Large intestine (tissue), 12 donors: ENCODE measurements at places on chromosomes 4 and X. TPM values are rescaled to one million over a fixed set of nuclear protein-coding genes. Genes with fewer than 3 reads are reported as not detected.

CSAG1 gene
- not detected for polyA plus RNA-seq

SEPTIN11 gene
- 60.4 TPM for polyA plus RNA-seq

RTL9 gene
- 0.31 TPM for polyA plus RNA-seq

GAB3 gene
- polyA plus RNA-seq = 3.2 TPM

TLL1 gene
- polyA plus RNA-seq = 2.8 TPM

MAGIX gene
- 2.5 TPM for polyA plus RNA-seq

COL4A5 gene
- 43.1 TPM for polyA plus RNA-seq

RNF128 gene
- 105 TPM for polyA plus RNA-seq

DNA sequence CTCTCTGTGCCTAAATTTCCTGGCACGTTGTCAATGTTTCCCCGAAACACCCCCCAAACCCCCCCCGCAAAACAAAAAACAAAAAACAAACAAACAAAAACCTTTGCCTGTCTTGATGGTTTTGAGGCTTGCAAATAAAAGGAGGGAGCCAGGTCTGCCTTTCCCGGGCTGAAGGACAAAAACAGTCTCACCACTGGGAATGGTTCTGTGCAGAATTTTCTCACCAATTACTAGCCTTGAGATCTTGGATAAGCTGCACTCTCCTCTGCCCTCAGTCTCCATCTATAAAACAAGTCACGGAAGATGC lies 15.5 kb downstream of the NKX3-2 start:
- DNase-seq = no peak

DNA sequence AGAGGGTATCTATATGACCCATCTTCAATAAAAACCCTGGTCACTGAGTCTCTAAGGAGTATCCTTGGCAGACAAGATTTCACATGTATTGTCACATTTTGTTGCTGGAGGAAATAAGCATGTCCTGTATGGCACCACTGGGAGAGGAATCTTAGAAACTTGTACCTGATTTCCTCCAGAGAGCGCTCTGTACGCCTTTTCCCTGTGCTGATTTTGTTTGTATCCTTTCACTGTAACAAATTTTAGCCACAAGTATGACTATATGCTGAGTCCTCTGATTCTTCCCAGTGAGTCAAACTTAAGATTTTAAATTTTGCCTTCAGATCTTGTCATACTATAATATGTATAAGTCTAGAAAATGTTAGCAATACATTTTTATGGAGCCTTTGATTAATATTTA lies 102.8 kb downstream of the ITIH6 start:
- DNase-seq = no peak

DNA sequence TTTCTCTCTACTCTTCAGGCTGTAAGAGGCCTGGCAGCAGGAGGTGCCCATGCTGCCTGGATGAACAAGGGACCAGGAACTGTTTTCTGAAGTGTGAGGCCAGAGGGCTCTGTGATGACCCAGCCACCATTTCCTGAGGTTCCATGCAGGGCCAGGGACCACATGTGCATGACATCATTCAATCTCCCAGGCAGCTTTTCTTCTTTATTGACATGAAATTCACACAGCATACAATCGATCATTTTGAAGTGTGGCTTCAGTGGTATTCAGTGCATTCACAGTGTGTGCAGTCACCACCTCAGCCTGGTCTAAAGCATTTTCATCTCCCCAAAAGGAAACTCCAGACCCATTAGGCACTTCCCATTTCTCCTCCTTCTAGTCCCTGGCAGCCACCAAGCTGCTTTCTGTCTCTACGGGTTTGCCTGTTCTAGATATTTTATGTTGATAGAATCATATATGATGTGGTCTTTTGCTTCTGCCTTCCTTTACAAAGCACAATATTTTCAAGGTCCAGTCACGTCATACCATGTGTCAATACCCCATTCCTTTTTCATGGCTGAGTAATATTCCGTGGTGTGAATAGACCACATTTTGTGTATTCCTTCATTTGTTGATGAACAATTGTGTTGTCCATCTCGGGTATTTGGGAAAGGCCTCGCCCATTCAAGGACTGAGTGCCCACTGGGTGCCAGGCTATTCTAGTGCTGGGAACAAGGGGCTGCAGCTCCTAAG lies 93.1 kb downstream of the PSAPL1 start:
- DNase-seq = no peak

- DNase-seq = no peak
Observed at GRCh38 chrX:18677161-18677869, 5.4 kb upstream of the RS1 start.

DNA sequence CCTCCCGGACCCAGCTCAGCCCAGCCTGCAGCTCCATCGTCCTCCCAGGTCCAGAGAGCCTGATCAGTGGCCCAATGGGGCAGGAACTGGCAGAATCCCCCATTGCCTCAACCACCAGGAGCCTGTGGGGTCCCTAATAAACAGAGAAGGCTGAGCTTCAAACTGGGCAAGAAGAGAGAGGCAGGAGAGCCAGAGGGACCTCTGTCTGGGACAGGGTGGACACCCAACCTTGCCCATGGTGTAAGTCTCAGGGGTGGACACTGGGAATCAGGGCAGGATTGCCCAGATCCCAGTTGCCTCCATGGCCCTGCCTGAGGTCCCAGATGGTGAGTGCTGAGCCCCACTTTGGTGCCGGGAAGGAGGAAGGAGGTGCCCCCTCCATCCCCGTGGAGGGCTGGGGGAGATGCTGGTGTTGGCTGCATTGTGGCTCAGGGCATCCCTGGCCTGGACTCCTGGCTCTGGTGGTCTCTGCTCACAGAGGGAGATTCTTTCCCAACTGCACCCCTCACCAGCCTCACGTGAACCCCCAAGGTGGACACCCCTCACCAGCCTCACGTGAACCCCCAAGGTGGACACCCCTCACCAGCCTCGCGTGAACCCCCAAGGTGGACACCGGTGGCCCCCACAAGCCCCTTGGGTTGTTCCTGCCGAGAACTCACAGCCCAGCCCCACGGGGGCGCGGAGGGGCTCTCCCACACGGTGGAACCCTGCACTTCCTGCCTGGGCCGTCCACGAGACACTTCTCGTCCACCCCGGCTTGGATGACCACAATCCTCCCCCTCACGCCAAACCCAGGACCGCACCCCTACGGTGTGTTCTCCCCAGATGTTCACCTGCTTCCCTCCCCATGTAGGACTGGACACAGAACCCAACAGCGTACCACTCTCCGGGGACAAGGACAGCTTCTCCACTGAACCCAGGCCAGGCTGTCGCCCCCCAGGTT lies 5.4 kb downstream of the CPLX1 start:
- DNase-seq = no peak

- DNase-seq = no peak
Observed at GRCh38 chrX:113548308-113549015, 707.8 kb upstream of the AMOT start.

GRCh38 chrX:118474586-118474985 lies 21.0 kb upstream of the DOCK11 start:
- no peak for DNase-seq

- no peak for DNase-seq
Observed at GRCh38 chr4:87060957-87061356, 126.1 kb downstream of the AFF1 start.

DNA sequence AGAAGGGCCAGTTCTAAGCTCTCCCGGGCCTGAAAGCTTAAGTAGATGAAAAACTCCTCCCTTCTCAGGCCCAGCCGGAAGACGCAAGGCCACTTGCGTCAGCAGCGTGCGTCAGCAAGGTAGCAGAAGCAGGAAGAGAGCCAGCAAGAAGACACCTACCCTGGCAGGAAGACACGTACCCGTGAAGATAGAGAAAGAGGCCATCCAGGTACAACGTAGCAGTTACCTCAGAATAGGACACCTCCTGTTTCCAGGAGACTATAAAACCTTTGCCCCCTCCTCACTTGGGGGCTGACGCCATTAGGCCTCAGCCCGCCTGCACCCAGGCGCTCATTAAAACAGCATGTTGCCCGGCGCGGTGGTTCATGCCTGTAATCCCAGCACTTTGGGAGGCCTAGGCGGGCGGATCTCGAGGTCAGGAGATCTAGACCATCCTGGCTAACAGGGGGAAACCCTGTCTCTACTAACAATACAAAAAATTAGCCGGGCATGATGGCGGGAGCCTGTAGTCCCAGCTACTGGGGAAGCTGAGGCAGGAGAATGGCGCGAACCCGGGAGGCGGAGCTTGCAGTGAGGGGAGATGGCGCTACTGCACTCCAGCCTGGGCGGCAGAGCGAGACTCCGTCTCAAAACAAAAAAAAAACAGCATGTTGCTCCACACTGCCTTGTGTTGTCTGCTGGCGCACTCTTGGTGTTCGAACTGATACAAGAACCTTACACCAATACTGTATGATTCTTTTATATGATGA lies 242.7 kb upstream of the NWD2 start:
- DNase-seq = no peak

- DNase-seq = no peak
Observed at GRCh38 chr4:8188085-8188484, 11.0 kb upstream of the SH3TC1 start.

GRCh38 chrX:13598877-13599276 lies 29.5 kb downstream of the EGFL6 start:
- DNase-seq = no peak
